ENCODE measurements at places on chromosomes 4 and X. TPM values are rescaled to one million over a fixed set of nuclear protein-coding genes. Genes with fewer than 3 reads are reported as not detected.

PHOX2B gene
- total RNA-seq: not detected

GAB3 gene
- 0.70 TPM for total RNA-seq

SMIM10L2A gene
- 0.16 TPM for total RNA-seq

EREG gene
- 13.3 TPM for total RNA-seq
